ENCODE measurements at places on chromosomes 5 and 9.

GRCh38 chr9:121786543-121786948 is 135.1 kb downstream of the DAB2IP start:
- DNase-seq, result no peak

GRCh38 chr9:92808726-92809451 is 44.3 kb upstream of the BICD2 start:
- peak; percentile 51 for DNase-seq

DNA sequence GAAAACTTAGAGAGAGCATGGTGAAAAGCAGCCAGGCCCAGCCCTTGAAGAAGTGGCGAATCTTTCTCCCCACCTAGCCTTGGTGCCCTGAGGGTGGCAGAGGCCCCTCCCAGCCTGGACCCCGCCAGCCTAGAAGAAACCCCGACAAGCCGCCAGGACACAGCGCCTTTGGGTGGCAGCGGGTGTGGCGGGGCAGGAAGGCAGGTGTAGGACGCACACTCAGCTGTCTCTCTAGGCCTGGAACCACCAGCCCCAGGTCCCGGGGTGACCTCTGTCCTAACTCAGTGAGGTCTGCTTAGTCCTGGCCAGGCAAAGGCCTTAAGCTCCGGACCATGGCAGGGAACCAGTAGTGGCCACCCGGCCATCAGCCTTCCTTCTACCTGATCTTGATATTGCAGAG is 178.3 kb downstream of the BARX1 start:
- DNase-seq, result no peak

DNA sequence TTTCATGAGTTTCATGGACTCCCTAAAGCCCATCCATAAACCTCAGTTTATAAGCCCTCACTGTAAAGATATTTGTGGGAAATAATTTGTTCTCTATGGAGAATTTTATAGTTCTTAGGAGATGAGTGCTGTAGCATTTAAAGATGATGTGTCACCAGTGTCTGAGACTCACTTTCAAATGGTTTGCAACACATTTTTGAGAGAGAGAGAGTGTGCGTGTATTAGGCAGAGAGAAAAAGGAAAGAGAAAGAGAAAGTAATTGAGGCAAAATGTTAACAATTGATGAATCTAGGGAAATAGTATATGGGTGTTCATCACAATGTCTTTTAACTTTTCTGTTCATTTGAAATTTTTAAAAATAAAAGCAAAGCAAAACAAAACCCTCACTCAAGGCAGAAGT is 479.0 kb downstream of the ZSWIM6 start:
- no peak for DNase-seq

DNA sequence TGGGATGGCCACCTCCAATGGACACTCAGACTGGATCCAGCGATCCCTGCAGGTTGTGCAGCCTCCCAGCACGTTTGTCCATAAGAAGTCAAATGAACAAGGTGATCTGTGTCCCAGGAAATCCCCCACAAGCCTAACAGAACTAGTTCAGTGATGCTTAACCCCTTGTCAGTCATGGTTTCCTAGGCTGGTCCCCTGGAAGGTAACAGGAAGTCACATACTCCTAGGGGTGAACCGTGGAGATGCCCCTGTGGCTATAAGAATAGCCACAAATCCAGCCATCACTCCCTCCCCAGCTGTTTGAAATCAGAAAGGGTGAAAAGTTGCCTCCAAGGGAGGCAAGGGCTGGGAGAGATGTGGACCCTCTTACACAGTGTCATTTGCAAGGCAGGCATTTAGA is 22.5 kb downstream of the PAX5 start:
- no peak for DNase-seq

- no peak for DNase-seq
These were observed 64.0 kb upstream of the RANBP6 start for GRCh38 chr9:6079386-6079785.

DNA sequence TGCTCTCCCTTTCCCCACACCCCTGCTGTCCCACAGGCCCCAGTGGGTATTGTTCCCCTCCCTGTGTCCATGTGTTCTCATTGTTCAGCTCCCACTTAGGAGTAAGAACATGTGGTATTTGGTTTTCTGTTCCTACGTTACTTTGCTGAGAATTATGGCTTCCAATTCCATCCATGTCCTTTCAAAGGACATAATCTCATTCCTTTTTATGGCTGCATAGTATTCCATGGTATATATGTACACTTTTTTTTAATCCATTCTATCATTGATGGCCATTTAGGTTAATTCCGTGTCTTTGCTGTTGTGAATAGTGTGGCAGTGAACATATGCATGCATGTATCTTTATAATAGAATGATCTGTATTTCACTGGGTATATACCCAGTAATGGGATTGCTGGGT is 25.6 kb downstream of the FER start:
- DNase-seq, result no peak

- DNase-seq, result no peak
These were observed 744.8 kb downstream of the KCTD16 start for GRCh38 chr5:144915452-144915851.

DNA sequence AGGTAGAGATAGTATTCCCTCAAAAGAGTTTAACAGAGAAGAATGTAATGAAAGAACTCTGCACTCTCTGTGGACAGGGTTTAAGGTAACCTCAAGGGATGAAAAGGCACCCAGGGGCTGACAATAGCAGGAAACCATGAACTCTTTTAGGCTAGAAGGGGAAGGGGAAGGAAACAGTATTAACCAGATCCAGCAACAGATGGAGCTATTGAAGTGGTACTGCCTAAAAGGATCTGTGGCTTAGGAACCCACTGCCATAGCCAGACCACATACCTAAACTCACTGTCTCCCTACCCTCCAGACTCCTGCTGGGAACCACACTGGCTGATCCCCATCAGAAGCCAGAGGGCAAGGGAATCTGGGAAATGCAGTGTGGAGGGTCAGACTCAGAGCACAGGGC is 35.5 kb downstream of the PLGRKT start:
- no peak for DNase-seq

- DNase-seq, result no peak
These were observed 41.8 kb downstream of the APC start for GRCh38 chr5:112779531-112779930.

DNA sequence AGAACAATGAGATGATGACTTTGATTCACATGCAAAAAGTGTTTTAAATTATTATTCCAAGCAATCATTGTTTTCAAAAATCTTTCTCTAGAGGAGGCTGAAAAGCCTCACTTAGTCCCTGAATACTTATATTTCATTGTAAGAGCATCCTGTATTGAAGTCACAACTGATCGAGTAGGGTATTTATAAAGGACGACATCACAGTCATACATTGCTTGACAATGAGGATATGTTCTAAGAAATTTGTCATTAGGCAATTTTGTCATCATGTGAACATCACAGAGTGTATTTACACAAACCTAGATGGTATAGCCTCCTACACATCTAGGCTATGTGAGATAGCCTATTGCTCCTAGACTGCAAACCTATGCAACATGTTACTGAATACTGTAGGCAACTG is 510.4 kb upstream of the RGMB start:
- DNase-seq, result no peak

DNA sequence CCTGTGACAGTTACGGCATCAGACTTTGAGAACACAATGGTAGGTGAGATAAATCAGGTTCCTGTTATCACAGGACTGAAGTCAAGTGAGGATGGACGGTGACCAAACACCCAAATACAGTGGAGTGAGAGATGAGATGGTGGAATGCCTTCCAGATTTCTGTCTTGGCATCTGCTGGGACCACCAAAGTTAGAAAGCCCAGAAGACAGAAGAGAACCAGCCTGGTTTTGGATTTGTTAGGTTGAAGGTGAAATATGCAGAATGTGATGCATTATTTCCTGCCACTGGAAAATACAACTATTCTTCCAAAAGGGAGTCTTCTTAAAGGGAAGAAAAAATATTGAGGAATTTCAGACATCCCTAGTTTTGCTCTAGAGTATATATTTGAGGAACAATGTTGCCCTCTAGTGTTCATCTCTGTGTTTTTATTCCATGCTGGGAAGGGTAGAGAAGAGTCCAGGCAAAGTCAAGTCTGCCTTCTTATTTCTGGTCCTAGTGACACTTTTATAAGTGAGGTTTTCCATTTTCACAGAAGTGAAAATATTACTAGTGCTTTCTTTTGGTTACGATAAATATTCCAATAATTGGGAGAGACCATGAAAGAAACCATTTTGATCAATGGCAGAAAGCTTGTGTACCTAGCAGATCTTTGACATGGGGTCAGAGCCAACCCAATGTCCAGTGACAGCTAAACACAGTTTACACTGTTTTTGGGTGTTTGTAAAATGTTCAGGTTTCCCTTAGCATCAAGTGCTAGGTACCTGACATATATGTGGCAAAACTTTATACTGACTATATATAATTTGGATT is 142.3 kb upstream of the ANKH start:
- no peak for DNase-seq

DNA sequence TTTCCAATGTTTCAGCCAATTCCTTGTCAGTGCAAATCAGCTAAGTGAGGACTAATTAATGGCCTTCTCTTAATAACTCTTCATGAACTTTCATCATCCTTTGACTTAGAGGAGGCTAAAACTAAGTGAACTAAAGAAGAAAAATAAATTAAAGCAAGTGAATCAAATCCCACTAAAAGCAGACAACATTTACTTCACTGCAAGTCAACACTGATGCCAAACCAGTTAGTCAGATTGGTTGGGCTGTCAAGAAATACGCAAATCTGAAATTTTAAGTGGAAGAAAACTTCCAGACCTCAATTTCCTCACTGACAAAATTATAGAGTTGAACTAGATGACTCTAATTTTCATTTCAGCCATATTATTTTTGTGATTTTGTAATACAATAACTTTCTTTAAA is 137.2 kb upstream of the PRLR start:
- no peak for DNase-seq

- no peak for DNase-seq
These were observed 123.3 kb downstream of the PHF2 start for GRCh38 chr9:93699650-93700049.

GRCh38 chr9:116060631-116061030 is 93.0 kb upstream of the PAPPA start:
- no peak for DNase-seq

- no peak for DNase-seq
These were observed 897 bp downstream of the ROPN1L start for GRCh38 chr5:10442576-10442975.

DNA sequence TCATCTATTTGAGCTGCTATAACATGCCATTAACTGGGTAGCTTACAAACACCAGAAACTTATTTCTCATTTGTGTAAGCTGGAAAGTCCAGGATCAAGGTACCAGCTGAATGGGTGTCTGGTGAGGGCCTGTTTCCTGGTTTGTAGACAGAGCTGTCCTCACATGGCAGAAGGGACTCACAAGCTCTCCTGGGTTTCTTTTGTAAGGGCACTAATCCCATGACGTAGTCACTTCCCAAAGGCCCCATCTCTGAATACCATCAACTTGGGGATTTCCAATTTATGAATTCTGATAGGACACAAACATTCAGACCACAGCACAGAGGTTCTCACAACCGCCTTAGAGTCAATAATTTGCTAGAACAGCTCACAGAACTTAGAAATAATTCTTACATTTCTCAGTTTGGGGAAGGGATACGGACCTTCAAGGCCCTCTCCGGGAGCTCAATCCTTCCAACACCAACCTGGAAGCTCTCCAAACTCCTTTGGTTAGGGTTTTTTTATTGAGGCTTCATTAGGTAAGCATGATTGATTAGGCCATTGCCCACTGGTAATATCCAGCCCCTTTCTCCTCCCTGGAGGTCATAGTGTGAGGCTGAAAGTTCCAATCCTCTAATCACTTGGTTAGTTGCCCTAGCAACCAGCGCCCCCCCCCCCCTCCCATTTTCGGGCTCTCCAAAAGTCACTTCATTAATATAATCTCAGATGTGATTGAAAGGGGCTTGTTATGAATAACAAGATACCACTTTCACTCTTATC is 7.6 kb upstream of the DNAJA1 start:
- no peak for DNase-seq

- DNase-seq, result no peak
These were observed 84.5 kb downstream of the FOXD1 start for GRCh38 chr5:73363911-73364730.
